ENCODE measurements at places on chromosomes 3 and 15.

DNA sequence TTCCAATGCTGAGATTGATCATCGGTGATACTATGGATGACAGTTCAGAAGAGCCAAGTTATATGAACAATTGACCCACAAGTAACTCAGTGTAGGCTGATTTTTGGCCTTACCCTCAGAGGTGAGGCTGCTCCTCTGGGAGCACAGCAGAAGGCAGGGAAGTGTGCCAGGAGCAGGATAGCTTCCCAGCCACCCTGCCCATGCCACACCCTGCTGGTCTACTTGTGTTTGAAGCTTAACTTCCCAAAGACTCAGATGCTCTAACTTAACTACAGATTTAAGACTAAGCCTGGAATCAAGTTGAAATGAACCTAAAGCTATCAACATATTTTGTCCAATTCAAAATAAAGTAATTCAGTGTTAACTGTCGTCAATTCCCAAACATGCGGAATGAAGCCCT is 77.5 kb downstream of the BOC start:
- no peak for DNase-seq

DNA sequence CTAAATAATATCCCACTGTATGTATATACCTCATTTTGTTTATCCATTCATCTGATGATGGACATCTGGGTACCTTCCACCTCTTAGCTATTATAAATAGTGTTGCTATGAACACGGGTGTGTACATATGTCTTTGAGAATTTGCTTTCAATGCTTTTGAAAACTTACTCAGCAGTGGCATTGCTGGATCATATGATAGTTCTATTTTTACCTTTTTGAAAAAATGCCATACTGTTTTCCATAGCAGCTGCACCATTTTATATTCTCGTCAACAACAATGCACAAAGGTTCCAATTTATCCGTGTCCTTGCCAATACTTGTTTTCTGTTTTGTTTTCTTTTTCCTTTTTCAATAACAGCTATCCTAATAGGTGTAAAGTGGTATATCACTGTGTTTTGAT is 77.1 kb downstream of the PEAK1 start:
- no peak for DNase-seq

DNA sequence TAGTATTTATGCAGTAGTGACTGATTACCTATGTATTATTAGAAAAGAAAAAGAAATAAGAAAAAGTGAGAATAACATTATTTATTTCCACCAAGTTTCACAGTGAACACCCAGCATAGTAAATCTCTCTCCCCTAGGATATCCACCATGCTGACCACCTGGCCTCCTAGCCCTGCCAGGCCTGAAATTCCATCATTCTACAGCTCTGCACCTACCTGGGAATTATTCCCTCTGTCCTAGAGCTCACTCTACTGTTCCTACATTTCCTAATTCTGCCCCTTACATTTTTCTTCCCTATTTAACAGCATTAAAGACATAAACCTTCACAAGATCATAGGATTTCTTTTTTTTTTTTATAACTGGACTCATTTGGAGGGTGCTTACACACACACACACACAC is 525.3 kb upstream of the PPP2R3A start:
- DNase-seq, result no peak

DNA sequence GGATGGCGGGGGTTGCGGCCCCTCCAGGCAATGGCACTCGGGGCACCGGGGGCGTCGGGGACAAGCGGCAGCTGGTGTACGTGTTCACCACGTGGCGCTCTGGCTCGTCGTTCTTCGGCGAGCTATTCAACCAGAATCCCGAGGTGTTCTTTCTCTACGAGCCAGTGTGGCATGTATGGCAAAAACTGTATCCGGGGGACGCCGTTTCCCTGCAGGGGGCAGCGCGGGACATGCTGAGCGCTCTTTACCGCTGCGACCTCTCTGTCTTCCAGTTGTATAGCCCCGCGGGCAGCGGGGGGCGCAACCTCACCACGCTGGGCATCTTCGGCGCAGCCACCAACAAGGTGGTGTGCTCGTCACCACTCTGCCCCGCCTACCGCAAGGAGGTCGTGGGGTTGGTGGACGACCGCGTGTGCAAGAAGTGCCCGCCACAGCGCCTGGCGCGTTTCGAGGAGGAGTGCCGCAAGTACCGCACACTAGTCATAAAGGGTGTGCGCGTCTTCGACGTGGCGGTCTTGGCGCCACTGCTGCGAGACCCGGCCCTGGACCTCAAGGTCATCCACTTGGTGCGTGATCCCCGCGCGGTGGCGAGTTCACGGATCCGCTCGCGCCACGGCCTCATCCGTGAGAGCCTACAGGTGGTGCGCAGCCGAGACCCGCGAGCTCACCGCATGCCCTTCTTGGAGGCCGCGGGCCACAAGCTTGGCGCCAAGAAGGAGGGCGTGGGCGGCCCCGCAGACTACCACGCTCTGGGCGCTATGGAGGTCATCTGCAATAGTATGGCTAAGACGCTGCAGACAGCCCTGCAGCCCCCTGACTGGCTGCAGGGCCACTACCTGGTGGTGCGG is 1.9 kb downstream of the CHST2 start:
- no peak for DNase-seq

DNA sequence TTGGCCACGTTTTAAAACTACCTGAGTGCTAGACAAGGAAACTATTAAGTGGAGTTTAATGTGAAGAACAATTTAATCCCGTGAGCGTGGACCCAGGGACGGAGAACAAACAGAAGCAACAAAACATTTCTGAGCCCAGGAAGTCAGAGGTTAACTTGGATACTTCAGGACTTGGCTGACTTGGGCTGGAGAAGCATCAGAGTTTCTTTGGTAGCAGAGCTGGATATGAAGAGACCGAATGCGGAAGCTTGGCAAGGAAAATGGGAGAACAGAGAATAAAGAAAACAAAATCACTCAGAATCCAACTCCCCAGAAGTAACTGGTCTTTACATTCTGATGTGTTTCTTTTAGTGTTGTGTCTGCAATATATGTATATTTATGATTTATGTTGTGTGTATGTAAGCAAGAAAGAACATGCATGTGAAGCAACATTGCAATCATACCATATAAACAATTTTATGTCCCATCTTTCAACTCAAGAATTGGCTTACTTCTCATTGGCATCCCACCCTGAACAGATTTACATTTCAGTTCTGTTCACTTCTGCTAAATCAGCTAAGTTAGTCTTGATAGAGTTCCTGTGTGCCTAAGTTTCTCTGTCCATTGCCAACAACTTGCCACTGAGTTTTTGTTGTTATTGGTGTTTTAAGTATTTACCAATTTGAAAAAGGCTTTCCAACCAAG is 17.2 kb upstream of the PLOD2 start:
- no peak for DNase-seq

DNA sequence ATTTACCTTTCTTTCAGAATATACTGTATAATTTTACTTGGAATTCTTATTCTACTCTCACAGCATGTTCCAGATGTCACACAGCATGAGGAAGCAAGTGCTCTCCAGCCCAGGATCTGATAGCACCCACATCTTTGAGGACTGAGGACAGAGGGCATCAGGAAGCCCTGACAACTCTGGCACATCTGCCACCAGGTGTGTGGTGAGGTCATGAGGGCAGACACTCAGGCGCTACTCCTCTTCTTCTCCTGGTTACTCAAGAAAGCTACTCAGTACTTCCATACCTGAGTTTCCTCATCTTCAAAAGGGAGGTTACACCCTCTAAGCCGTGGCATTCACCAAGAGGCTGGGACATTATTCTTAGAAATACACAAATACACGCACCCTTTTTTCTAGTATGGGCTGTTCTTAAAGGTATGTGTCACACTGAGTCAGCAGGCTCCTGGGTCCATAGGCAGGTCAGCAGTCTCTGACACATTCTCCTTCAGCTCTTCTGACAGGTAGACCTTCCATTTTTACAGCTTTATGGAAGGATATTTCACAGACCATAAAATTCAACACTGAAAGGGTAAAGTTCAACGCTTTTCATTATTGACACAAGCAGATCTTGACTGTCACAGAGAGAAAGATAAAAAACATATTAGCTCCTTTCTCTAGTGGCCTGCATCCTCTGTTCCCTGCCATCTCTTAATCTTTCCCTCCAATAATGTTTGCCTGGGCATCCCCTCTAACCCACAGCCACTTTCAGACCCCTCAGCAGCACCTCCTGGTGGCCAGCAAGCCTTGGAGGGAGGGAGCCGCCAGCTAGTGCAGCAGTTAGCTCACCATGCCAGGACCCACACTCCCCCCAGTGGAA is 103.2 kb upstream of the TJP1 start:
- DNase-seq, result no peak

DNA sequence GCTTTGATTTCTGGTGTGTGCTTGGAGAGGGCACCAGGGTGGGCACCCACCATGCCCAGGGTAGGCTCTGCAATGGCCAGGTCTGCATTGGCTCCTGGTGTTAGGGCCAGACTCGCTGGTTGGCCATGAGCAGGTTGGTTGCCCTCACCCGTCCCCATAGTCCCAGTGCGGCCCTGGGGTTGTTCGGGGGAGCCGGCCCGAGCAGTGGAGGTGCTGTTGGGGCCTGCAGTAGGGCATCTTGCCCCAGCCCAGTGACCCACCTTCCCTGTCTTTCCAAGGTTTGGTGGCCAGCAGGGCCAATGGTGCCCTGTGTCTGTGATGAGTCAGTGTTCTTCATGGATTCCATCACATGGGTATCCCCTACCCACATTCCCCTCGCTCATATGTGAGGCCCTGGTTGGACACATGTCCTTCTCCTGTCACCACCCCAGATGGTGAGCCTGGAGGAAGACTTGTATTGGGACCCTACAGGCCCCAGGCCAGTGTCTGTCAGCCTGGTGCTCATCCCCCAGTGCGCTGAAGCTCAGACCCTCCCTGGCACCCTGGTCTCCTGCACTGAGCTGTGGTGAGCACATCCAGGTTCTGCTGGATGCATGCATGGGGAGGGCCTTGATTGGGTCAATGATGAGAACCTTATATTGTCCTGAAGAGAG is 190.1 kb downstream of the UBE3A start:
- no peak for DNase-seq

DNA sequence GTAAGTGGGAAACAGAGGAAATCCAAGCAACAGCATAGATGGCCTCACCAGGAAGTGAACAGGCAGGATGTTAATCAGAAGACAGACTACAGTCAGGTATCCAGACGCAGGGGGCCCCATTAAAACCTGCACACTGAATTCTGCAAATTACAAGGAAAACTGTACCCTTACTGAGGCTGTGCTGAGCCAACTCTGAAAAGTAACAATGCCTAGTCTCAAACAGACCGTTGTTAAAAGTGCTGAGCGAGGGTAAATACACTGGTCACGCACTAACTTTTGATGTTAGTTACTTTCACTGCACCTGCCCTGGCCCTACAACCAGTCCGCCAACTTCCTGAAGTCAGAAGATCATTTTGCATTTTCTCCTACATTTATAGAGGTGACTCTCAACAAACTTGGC is 1.0 kb downstream of the TAMM41 start:
- DNase-seq, result no peak

DNA sequence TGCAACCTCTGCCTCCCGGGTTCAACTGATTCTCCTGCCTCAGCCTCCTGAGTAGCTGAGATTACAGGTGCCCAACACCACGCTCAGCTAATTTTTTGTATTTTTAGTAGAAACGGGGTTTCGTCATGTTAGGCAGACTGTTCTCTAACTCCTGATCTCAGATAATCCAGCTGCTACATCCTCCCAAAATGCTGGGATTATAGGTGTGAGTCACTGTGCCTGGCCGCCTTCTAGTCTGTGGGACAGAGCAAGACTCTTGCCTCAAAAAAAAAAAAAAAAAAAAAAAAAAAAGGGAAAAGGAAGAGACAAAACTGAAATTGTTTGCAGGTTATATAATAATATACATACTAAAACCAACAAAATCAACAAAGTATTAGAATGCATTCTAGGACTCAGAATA is 215.2 kb downstream of the PCCB start:
- DNase-seq, result no peak

GRCh38 chr3:39124876-39125840 is 17.7 kb downstream of the TTC21A start:
- no peak for DNase-seq

DNA sequence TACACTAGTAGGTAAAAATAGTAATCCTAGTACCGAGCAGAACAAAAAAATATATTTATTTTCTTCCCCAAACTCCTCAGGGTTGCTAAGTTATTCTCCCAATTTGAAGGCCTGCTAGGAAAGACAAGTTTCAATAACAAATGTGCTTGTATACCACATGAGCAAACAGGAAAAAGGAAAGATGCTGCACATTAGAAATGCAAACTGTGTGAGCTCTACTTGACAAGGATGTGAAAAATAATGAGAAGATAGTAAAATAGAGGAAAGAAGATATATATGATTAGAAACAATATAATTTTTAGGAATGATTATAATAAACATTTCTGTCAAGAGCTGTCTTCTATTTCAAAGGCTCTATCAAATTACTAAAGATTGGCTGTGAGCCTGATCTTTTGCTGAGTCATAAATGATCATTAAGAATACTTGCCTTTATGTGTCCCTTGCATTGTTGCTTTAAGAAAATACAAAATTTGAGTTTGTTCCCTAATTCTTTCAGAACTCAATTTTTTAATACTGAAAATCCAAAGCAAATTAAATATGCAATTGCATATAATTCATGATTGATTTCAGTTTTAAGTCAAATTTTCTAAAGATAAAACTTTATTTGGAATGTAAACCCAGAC is 174.2 kb downstream of the NEK10 start:
- no peak for DNase-seq

DNA sequence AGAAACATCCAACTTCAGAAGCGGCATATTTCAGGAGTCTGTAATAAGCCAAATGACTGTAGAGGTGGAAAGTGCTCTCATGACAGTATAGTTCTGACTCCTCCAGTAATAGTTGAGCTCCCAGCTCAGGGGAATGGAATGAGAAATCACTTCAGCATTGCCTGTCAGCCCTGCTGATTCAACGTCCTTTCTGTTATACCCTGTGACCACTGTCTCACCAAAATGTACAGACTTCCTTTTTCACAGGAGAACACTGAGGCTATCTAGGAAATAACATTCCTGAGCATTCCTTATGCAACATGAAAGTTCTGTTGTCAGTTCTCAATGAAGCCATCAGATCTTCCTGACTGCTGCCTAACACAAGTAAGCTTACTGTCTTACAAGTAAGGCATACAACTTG is 284.5 kb upstream of the MME start:
- DNase-seq, result no peak

DNA sequence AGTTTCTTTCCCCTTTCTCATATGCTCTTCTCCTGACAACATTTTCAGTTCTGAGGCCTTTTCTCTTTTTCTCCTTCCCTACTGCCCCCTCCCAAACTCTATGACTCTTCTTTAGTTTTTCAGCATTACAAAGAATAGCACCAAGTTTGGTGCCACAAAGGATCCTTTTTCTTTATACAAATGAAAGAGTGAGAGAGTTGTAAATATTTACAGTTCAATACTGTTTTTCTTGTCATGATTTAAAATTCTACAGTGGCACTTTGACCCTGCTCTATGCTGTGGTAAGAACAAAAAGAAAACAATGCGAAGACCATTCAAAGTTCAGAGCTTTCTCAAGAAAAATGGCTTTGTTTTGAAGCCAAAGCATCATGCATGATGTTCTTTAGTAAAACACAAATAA is 667.9 kb upstream of the SGO1 start:
- no peak for DNase-seq

- no peak for DNase-seq
These were observed 48.1 kb downstream of the GRK7 start for GRCh38 chr3:141811348-141811747.

- no peak for DNase-seq
These were observed 529.7 kb upstream of the IL12A start for GRCh38 chr3:159458982-159459381.

All from left renal pelvis (tissue), 4 donors.